ENCODE measurements at places on chromosomes 2 and 18.

GRCh38 chr2:220228310-220229006 lies 601.0 kb downstream of the SLC4A3 start:
- DNase-seq = no peak

DNA sequence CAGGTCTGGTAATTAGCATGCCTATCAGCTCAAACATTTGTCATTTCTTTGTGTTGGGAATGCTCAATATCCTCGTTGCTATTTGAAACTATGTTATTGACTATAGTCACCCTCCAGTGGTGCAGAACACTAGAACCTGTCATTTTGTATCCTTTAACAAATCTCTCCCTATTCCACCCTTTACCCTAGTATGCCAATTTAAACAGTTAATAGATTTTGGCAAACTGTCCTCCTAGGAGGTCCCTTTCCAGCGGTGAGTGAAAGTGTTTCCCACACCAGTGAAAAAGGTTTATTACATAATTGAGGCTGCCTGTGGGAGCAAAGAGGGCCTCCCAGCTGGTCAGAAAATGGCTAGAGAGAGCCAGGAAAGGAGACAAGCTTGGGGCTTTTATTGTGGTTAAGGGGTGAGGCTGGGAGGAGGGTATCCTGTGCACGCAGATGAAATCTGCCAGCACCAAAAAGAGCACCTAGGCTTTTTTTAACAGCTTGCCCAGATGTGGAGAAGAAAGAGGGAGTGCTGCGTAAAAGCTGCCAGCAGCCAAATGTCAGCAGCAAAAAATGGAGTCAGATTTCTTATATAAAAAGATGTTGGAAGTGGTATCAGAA lies 1.8 kb upstream of the DRC1 start:
- no peak for DNase-seq

DNA sequence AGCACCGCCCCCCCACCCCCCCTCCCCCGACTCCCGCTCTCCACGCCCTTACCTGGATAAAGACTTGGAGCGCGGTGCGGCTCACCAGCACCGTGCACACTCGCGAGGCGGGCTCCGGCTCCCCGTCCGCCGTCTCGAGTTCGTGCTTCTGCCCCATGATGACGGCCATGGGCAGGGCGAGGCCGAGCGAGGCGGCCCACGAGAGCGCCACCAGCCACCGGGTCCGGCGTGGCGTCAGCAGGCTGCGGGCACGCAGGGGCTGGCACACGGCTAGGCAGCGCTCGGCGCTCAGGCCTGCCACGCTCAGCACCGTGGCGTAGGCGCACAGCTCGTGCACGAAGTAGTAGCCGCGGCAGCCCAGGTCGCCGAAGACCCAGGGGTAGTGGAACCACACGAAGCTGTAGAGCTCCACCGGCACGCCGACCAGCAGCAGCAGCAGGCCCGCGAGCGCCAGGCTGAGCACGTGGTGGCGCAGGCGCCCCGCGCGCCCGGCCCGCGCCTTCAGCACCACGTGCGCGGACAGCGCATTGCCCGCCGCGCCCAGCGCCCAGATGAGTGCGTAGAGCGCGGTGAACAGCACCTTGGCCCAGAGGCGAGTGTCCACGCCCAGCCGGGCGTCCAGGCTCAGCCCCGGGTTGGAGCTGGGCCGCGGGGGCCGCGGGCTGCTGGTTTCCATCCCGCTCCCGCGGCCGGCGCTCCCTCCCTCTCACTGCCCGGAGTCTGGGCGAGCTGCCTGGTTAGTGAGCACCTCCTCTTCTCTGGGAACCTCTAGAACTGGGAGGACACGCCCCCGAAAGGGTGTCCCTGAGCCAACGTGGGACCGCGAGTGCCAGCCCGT lies at the start of gene NTSR2:
TSS of gene NTSR2 (minus strand) at position 742 of the 838 bp plus-strand sequence. CDS start at position 676, 66 bp downstream.
- no peak for DNase-seq

DNA sequence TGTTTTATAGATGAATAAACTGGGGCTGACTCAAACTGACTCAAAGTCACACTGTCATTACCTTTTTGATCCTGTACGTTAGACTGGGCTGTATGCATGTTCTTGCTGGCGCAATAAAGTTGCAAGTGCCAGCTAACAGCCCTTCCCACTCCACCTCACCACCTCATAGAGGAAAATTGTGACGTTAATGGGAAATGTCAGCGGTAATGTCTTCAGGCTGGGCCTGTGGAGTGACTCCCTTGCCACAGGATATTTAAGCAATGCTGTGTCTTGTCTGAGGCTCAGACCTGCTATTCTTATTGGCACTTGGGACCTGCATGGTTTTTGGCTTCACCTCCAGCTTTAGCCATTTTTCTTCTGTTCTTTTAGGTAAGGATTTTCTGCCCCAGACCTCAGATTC lies 25.2 kb upstream of the CASP10 start:
- no peak for DNase-seq

DNA sequence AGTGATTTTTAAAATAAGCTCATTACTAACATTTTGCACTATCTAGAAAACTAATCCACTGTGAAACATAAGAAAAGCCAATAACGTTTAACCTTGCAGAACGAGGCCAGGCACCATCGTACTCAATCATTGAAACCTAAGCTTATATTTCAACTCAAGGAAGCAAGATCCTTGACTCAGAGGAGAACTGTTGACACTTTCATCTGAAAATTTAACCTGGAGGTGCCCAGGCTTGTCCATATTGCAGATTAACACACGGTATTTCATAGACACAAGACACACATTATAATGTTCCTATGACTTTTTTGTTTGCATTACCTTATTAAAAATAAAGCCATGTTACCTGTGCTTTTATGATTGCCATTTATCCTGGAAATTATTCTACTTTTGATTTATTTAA lies 89.6 kb downstream of the ZNF385B start:
- no peak for DNase-seq

DNA sequence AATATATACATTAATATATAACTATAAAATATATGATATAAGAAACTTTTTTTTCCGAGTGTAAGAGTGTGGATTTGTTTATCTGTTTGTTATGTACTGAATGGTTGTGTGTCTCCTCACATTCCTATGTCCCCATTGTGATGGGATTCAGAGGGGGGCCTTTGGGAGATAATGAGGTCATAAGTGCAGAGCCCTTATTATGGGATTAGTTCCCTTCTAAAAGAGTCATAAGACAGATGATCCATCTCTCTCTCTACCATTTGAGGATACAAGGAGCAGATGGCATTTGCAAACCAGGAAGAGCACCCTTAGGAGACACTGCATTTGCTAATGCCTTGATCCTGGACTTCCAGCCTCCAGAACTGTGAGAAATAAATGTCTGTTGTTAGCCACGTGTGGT lies 30.3 kb upstream of the SAP130 start:
- no peak for DNase-seq

GRCh38 chr2:30737326-30737610 lies 70.0 kb downstream of the CAPN13 start:
- no peak for DNase-seq

- no peak for DNase-seq
These were observed 76.9 kb downstream of the NRXN1 start for GRCh38 chr2:50955081-50955480.

- no peak for DNase-seq
These were observed 159.1 kb upstream of the PIEZO2 start for GRCh38 chr18:11308499-11308898.

DNA sequence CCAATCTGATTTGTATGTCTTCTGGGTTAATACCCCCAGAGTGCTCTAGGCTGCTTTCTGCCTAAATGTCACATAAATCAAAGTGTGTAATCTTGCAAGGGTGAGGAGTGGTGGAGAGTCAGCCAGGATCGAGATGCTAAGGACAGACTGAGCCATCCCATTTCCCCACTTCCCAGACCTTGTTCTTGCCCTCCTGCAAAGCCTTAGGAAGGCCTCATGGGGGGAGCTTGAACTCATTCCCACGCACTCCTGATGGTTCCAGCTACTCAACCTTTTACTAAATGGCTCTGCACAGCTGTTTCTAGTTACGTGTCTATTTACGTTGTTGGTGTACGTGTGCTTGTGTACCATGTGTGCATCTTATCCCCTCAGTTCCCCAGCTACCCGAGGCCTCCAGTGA lies 423.6 kb upstream of the TNP1 start:
- DNase-seq = no peak

DNA sequence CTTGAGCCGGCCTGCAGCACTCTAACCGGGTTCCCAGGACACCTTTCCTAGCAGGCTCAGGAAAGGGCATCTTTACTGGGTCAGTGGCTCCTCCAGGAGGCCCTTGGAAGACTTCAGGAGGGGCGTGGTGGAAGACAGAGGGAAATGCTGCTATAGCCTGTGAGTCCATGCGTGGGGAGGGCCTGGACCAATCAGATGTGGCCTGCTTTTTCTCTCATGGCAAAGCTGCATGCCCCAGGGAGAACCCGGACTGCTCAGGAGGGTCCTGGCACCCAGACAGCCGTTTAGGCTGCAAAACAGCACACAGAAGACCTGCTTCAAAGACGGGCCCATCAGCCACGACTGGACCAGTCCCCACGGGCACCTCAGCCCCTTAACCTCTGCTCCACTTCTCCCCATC lies 84.4 kb downstream of the EIPR1 start:
- DNase-seq = no peak

GRCh38 chr2:55364189-55365055 lies 55.2 kb downstream of the CCDC88A start:
- DNase-seq = peak; percentile 51

DNA sequence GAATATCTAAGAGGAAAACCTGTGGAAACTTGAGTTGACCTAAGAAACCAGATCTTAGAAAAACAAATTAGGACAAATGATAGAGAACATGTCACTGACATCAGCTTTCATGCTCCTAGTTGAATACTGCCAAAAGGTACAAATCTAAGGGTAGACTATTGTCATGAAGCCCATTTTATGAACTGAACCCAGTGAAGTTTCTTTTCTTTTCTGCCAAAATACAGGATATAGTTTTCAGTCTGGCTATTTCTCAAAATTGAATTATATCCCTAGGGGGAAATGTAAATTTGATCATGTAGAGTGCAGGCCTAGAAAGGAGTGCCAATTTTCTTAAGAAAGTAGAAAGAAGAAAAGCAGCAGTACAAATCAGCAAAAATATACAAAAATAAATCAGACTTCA lies 46.6 kb downstream of the FSIP2 start:
- no peak for DNase-seq

GRCh38 chr2:44430342-44430741 lies 68.6 kb downstream of the CAMKMT start:
- peak; percentile 28 for DNase-seq

- DNase-seq = peak; percentile 23
These were observed 47.9 kb upstream of the CCDC150 start for GRCh38 chr2:196591621-196592022.

- DNase-seq = no peak
These were observed 181.8 kb downstream of the TDRD15 start for GRCh38 chr2:21305581-21305980.

GRCh38 chr2:110650346-110650745 lies 27.5 kb downstream of the BUB1 start:
- no peak for DNase-seq

GRCh38 chr2:44638649-44639048 lies 276.9 kb downstream of the CAMKMT start:
- DNase-seq = no peak

- DNase-seq = no peak
These were observed 85.1 kb downstream of the CHN1 start for GRCh38 chr2:174919947-174920595.

DNA sequence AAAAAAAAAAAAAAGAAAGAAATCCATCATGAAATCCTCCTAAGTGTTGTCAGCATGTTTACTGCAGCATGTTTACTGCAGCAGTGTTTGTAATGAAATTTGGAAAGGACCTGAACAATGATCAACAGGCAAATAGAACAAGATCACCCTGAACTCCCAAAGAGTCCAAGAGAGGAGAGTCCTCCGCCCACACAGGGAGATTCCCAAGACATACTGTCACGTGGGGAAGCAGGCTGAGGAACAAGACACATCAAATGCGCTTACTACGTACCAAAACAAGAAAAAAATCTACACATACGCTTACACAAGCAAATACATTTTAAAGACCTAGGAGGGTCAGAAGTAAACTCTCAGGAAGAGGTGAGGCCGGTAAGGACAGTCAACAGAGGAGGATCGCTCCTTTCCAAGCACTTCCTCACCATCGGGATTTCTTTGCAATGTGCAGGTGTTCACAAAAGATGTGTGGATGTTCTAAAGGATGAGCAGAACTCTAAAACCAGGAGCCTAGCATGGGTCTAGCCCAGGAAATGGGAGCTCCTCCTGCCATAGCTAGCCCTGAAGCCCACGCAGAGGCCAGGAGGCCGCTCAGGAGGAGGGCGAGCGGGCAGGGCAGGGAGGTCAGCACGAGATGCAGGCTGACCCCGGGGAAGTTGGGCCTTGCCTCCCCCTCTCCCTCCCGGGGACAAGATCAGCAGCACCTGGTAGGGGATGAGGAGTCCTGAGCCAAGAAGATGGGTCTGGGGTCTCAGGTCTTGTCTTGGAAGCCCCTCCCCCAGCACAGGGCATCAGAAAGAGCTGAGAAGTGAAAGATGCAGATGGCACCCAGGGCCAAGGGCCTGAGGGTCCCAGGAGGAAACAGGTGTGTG lies 66.4 kb downstream of the ZNF516 start:
- DNase-seq = no peak

DNA sequence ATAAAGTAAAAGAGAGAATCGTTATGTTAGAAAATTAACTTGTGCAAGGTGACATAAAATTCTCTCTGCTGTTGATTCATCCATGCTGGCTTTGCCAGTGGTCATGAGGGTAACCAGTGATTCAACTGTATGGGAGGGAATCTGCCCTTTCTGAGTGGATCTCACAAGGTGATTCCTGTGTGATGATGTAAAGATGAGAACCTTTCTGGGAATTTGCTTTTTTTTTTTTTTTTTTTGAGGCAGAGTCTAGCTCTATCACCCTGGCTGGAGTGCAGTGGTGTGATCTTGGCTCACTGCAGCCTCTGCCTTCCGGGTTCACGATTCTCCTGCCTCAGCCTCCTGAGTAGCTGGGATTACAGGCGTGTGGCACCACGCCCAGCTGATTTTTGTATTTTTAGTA lies 23.3 kb downstream of the RAB31 start:
- no peak for DNase-seq

- no peak for DNase-seq
These were observed 86.2 kb upstream of the HAAO start for GRCh38 chr2:42878581-42878980.

GRCh38 chr18:58222432-58223125 lies 178.6 kb downstream of the NEDD4L start:
- no peak for DNase-seq

DNA sequence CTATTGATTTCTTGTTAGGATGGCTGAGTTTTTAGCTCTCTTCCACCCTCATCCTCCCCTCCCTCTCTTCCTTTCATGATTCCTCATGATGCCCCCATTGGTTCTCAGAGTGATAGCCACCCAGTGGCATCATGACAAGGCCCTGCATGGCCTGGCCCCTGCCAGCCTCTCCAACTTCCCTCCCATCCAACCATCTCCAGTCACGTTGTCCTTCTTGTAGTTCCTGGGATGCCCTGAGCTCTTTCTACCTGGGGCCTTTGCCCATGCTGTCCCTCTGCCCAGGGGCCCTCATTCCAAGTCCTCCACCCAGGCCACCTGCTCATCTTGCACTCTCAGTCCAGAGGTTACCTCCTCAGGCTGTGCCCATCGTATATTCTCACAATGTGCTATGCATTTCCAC lies 247.5 kb downstream of the TFCP2L1 start:
- no peak for DNase-seq

Measured in NCI-H1930 (cell line).